ENCODE measurements at places on chromosomes 6 and 20.

DNA sequence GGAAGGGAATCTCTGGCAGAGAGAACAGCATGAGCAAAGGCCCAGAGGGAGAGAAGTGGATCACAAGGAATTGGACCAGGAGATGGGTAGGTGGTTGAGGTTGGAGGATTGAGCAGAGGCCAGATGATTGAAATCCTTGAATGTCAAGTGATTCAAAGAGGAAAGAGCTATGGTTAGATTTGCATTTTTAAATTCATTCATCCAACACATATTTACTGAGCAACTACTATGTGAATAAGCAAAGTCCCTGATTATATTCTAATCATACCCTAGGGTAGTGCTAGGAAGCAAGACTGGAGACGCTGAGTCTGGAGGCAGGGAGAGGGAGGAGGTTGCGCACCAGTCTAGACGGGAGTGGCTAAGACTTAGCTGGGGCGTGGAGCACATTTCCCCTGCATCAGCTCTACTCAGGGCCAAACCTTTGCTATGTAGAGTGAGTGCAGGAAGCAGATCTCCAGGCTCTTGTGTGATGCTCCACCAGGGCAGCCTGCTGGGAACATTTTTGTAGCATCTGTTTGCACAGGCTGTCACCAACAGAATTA, 40.2 kb downstream of the EYA2 start:
- DNase-seq = no peak

GRCh38 chr20:11204926-11205768, 531.3 kb upstream of the JAG1 start:
- DNase-seq = peak; percentile 63

- no peak for DNase-seq
These were observed 160.0 kb downstream of the PKHD1 start for GRCh38 chr6:51927450-51927849.

DNA sequence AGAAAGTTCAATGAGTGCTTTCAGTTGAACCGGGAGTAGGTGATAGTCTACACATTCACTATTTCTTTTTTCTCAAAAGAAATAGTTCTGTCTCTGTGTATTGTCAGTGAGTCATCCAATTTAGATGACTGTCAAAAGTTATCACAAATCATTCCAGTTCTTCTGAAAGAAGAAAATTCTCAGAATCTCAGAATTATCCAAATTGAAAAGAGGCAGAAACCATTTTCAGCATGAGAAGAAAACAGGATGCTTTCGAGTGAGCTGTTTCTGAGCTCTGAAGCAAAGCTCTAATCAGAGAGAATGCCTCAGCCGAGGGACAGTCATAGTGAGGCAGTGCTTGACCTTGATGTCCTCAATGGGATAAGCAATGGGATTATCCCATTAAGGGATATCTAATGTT, 97.9 kb downstream of the HUS1B start:
- DNase-seq = no peak

- DNase-seq = no peak
These were observed 148.4 kb upstream of the RIMS1 start for GRCh38 chr6:71737953-71738352.

GRCh38 chr6:86331919-86332318, 605.4 kb upstream of the HTR1E start:
- no peak for DNase-seq

DNA sequence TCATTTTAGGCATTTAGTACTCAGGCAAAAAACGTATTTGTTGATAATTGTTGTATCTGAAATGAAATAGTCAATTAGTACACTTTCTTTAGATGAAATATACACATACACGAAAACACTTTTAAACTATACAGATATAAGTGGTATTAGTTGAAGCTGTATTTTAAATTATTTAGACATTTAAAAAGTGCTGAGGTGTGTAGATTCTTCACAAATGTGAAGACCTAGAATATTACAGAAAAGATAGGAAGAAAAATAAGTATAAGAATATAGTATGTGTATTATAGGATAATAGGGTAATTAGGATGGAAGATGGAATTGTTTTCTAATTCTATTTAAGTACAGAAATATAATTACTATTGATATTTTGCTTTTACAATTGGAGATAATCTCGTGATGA, 4.6 kb downstream of the ZFAND3 start:
- DNase-seq = no peak

GRCh38 chr6:165662749-165663376, at the start of gene PDE10A:
TSS of gene PDE10A (minus strand) at chr6:165663241. CDS start at chr6:165662811, 430 bp downstream.
- no peak for DNase-seq

- DNase-seq = no peak
These were observed 26.2 kb downstream of the CDYL start for GRCh38 chr6:4802312-4802935.

DNA sequence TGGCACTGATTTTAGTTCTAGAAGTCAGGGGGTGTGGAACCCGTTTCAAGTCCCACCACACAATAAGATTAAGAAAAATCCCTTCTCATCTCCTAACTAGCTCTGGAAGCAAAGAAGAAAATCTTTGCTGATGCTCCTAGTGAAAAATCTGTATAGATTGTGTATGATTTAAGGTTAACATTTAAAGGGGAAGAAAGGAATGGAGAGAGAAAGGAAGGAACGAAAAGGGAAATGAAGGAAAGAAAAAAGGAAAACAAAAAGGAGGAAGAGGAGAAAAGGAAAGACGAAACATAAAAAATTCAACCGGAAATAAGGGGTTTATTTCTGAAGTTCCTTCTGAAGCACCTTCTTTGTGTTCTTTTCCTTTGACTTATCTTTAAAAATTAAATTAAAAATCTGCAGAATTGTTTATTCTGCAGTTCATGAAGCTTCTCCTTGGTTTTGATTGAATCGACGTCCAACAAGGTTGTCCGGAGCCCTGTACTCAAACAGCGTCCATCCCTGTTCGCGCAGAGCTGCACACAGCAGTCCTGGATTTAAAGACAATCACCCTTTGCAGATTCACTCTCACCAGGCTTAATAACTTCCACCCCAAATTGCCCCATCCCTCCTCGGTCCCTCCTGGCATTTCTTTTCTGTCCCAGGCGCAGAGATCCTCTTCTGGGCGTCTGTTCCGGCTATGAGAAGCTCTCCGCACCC, 1.6 kb upstream of the TFAP2B start:
- DNase-seq = no peak

DNA sequence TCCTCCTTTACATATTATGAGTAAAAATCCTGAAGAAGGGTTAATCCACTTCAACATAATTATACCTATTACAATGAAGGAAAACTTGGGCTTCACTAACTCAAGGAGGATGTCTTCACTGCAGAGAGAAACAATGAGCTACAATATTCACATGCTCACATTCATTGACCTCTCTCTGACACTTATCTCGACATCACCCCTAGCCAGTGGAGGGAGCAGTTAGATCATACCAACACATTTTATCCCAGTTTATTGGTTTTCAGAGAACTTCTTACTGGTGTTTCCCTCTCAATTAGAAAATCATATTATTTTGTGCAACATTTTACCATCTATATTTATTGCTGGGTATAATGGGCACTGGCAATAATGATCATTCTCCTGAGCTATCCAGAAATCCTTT, 646.5 kb downstream of the TENT5A start:
- no peak for DNase-seq

DNA sequence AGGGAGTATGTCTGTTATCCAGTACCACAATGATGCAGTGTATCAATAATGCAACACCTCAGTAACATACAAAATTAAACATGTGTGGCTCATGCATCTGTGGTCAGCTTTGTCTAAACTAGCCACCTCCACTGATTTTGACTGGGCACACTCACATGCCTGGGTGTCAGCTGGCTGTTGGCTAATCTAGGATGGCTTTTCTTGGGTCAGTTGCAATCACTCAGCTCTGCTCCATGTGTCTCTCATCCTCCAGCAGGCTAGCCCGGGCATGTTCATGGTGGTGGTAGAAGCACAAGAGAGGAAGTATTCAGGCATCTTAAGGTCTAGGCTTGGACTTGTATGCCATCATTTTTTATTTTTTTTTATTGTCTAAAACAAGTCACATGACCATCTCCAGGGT, 59.3 kb upstream of the JAG1 start:
- DNase-seq = no peak

GRCh38 chr20:56247954-56248782, at the start of gene MC3R:
TSS of gene MC3R (plus strand) at chr20:56248732. CDS start at chr20:56248844, 112 bp downstream.
- peak; percentile 37 for DNase-seq

GRCh38 chr6:115796061-115796460, 264.6 kb downstream of the FRK start:
- no peak for DNase-seq

DNA sequence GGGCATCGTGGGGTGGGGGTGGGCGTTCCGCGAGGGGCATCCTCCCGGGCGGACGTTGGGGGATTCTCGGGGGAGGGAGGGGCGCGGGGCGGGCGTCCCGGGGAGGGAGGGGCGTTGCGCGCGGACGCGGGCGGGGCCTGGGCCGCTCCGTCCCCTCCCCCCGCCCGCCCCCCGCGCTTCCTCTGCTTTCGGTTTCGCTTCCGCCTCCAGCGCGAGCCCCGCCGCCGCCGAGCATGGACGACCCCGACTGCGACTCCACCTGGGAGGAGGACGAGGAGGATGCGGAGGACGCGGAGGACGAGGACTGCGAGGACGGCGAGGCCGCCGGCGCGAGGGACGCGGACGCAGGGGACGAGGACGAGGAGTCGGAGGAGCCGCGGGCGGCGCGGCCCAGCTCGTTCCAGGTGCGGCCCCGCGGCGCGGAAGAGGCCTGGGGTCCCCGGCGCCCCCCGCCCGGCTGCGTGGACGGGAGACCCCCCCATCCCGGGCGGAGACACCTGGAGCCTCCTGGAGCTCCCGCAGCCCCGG, at the start of gene OGFR:
Gene OGFR, plus strand, starts transcription at position 209 of the 528 bp plus-strand sequence. Its CDS starts 25 bp downstream, at position 234.
- peak; percentile 60 for DNase-seq

GRCh38 chr20:32052778-32053362, 828 bp downstream of the HCK start:
- DNase-seq = peak; percentile 58

- no peak for DNase-seq
These were observed 16.4 kb upstream of the COL12A1 start for GRCh38 chr6:75222261-75222660.

DNA sequence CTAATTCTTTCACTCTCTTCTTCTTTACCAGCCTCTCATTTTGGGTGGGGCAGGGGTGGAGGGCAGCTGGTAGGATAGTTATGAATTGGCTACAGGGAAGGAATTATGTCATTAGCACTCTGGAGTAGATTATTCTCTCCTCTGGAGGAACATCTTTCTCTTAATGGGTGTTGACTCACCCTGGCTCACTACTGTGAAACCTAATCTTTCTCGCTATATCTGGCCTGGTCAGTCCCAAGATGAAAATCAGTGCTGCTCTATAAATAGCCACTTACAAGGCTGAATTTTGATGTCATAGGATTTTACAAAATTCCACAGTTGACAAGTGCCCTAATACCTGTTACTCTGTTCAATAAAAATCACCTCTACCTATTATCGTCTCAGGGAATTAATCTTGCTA, 151.3 kb downstream of the COL9A1 start:
- no peak for DNase-seq

- DNase-seq = no peak
These were observed 142.1 kb downstream of the TAF4 start for GRCh38 chr20:61923371-61924166.

GRCh38 chr6:30206152-30206551, 7.1 kb downstream of the TRIM26 start:
- DNase-seq = no peak

DNA sequence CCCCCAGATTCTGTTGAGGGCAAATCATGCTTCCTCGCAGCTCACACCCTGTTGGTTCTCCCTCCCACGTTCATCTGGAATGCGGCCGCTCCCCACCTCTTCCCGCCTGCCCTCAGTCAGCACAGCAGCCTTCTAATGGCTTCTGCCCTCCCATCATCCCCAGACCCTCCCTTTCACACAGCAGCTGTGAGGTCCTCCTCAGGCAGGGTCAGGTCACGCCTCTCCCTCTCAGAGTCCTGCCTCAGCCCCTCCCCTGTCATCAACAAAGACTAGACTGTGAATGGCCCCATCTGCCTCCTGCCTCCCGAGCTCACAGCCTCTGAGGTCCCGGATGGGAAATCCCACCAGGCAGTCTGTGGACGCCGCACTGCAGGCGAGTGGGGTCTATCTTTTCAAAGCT, 7.9 kb upstream of the BHLHE23 start:
- DNase-seq = no peak

GRCh38 chr6:61649845-61650244, 636.2 kb downstream of the KHDRBS2 start:
- no peak for DNase-seq

DNA sequence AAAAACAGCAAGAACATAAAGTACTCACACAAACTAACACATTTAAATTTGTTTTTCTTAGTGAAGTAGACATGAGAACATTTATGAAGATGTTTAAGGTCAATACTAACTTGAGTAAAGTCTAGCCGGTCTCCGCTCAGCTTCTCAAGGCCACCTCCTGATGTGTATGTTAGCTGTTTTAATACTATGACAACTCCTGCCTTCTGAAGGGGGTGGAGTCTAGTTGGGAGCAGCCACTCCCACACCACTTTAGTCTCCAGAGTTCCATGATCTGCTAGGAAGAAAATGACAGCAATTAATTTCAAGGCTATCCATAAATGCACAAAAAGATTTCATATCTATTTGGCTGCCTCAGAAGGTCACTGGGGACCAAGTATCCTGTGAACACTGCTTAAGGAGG, at the start of gene GSTA3:
Gene GSTA3, minus strand, starts transcription at position 168 of the 400 bp plus-strand sequence. CDS start 3,864 bp downstream, outside the sequence.
- no peak for DNase-seq

- DNase-seq = no peak
These were observed 100.9 kb downstream of the FUT9 start for GRCh38 chr6:96116674-96117073.

GRCh38 chr6:9126878-9127560, 691.7 kb upstream of the SLC35B3 start:
- DNase-seq = no peak

DNA sequence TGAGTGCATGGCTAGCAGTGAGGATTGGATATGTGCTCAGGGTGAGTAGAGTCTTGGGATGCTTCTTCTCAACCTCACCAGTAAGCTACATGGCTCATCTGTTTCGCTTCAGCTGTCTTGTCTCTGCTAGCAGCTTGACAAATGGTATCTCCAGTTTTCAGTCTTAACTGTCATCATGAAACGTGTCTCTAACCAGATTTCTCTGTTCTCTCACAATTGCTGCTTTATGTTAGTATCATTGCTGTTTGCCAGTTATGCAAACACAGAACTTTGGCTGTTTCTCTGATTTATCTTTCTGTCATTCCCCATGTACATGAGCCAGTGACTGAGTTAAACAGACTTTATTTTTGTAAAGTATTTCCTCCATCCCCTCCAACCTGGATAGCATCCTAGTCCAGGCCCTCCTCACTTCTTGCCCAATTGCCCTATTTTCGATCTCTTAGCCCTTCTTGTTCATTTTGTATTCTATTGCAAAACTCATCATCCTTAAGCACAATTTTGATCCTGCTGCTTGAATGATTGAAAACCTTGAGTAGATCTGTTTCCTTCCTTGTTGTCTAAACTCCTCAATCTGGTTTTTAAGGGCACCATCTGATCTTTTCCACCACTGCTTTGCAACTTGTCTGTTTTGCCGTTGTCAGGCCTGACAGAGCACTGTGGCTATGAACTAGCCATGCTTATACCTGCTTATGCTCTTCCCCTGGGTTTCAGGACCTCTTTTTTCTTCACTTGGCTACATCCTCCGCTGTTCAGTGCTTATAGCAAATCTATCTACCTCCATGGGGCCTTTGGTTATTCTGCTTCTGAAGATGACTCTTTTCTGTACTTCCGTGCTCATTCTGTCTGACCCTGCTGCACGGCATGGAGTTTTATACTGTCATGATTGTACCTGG, 37.7 kb upstream of the ADIG start:
- no peak for DNase-seq

GRCh38 chr20:6122873-6123648, at the start of gene FERMT1:
TSS of gene FERMT1 (minus strand) at chr20:6123030. CDS start at chr20:6119554, 3,476 bp downstream.
- peak; percentile 70 for DNase-seq

Data from hematopoietic multipotent progenitor cell (in vitro differentiated cells).